ENCODE measurements at places on chromosomes 12 and 14.
A peak's percentile ranks its signal among the peaks of the same experiment; 100 is the strongest.

DNA sequence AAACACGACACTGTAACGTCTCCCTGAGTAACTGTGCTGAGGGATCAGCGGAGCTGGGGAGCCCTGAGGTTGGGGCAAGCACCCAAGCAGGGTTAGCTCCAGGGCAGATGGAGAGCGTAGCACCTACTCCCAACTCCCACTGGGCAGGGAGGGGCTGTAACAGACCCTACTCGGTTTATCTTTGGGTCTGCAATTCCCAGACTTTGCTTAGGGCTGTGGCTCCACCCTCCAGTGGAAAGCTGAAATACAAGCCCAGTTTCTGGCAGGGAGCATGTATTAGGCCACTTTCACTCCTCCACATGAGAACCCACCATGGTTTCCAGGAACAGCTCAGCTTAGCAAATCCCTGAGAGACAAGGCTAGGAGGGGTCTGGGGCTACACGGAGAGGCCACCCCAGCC is 17.3 kb upstream of the TC2N start:
- no peak for DNase-seq

GRCh38 chr14:105171004-105171673 is 2.6 kb upstream of the JAG2 start:
- no peak for DNase-seq

GRCh38 chr12:69719336-69720316 is 19.0 kb upstream of the RAB3IP start:
- no peak for DNase-seq

DNA sequence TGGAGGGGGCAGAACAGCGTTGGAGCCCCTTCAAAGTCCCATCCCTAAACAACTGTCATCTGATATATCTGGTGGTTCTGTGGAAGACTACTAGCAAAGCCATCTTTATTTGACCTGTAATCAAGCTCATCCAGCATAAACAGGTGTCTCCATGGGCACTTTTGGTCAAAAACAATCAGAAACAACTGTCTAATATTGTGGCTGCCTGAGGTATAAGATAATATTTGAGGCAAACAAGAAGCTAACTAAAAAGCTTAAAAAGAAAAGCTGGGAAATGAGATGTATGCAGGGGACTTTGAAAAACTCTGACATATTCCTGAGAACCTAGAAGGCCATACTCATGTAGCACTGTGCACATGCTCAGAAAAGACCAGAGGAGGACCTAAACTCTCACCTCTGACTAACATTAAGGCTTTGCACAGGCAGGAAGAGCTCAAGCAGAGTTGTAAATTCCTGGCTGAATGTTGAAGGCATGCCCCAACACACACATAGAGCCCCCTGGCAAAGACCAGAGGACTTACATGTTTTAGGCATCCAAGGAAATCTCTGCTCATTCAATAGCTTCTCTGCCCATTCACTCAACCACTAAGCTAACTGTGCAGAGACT is 27.2 kb upstream of the AP4S1 start:
- no peak for DNase-seq

- DNase-seq = no peak
Observed at GRCh38 chr12:44915958-44916357, 39.8 kb upstream of the NELL2 start.

GRCh38 chr14:103104389-103104653 is 9.8 kb downstream of the EXOC3L4 start:
- no peak for DNase-seq

DNA sequence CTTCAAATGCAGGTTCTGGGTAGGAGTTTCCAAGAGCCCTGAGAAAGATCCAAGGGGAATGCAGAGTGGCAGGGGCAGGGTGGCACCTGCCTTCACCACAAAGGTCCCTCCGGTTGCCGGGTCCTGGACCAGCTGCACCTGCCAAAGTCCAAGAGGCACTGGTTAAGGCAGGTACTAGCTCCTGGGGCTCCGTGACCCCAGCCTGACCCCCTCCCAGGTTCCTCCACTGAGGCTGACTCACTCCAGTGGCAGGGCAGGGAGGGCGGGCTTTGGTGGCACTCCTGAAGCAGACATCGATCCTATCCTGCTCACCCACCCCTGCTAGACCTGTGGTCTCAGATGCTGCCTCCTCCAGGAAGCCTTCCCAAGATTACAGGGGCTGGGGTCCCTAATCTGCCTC is 11.4 kb downstream of the RPS6KL1 start:
- no peak for DNase-seq

- peak; percentile 80 for DNase-seq
Observed at GRCh38 chr12:47066278-47067025, 13.0 kb upstream of the PCED1B start.

DNA sequence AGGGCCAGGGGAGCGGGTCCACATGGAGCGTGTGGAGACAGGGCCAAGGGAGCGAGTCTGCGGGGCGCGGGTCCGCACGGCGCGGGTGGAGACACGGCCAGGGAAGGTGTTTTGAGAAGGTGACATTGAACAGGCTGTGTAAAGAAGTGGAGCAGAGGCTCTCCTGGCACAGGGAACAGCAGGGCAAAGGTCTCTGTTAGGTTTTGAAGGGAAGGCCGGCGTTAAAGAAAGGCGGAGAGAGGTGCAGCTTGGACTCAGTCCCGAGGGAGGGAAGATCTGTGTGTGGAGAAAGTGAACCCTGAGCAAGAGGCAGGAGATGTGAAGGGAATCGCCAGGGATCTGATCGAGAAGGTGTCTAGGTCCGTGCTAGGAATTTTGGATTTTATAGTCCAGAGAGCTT is 1.8 kb downstream of the PXMP2 start:
- no peak for DNase-seq

DNA sequence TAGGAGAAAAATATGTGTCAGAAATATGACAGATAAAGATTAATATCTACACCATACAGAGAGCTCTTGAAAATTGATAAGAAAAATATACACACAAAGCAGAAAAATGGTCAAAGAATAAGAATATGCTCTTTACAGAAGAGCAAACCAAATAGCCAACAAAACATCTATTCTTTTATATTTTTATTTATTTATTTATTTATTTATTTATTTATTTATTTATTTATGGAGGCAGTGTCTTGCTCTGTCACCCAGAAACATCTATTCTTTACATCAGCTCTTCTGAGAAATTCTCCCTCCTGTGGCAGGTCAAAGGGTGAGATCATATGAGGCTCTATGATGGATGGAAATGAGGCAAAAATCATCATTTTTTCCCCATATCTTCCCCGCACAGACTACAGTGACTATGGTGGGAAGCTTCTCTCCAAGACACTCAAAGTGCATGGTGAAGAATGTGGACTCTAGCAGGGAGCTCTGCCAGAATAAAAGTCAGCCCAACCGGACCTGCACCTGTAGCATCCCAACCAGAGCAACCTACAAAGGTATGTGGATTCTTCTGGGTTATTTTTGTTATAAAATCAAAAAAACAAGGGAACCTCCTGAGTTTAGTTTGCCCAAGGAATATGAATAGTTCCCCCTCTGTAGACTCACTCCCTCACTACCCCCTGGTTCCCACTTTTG is 71.4 kb downstream of the PLXNC1 start:
- DNase-seq = no peak

- DNase-seq = no peak
Observed at GRCh38 chr14:32249371-32249770, 46.3 kb upstream of the RNU6-8 start.

DNA sequence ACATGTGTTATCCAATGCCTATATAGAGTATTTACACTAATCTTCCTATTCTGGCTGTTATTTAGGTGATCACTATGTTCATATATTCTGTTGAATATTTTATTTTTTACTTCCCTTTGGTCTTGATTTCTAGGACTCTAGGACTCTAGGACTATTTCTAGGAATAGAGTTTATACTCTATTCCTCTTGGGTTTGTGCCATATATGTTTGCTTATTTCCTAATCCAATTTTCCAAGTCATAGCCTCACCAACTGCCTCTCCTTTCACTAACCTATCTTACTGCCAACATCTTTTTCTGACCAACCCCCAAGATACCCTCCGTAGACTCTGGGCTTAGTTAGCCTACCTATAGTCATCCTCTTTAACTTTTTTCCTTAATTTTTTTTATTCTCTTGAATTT is 28.5 kb downstream of the ARF6 start:
- no peak for DNase-seq

DNA sequence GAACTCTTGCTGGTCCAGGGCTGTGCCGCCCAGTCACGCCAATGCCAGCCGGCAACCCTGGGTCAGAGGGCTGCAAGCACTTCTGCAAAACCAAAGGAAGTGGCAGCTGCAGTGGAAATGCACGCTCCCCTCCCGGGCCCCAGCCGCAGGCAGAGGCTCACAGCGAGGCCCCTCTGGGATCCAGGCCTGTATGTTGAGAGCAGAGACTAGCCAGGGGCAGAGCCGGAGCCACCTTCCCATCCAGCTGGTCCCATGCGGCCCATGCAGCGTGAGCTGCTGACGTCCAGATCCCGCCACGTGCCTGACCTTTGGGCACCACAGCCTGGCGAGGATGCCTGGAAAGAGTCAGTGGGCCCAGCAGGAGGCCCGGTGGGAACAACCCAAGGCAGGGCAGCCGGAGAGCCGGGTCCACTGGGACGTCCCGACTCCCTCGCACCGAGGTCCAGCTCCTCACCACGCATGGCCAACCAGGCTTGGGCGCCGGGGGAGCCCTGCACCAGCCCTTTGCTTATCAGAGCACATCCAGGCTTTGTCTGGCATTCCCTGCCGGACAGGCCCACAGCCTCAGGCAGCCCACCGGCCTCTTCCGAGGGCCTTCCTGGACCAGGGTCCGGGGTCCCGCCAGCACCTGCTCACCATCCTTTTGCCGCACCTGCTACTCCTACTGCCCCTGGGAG is 4.3 kb downstream of the GPR132 start:
- DNase-seq = no peak

DNA sequence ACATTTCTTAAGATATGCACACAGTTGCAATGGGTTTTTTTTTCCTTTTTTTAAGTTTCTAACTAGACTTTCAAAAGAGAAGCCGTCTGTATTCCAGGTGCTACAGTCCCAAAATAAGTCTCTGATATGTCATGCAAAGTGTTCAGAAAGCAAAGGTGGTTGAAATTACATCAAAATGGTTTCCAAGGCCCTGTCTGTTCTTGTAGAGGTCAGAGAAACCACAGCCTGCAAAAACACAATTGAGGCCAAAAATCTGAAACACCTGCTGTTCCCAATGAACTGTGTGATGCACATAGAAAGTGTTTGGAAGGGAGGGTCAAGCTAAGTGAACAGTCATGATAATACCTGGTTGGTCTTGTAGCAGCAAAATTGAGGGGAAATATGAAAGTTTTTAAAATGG is 91.0 kb downstream of the VRK1 start:
- DNase-seq = no peak

- DNase-seq = peak; percentile 70
Observed at GRCh38 chr14:83826838-83827237, 1703.1 kb upstream of the FLRT2 start.

- no peak for DNase-seq
Observed at GRCh38 chr12:106025129-106025528, 113.6 kb downstream of the NUAK1 start.

DNA sequence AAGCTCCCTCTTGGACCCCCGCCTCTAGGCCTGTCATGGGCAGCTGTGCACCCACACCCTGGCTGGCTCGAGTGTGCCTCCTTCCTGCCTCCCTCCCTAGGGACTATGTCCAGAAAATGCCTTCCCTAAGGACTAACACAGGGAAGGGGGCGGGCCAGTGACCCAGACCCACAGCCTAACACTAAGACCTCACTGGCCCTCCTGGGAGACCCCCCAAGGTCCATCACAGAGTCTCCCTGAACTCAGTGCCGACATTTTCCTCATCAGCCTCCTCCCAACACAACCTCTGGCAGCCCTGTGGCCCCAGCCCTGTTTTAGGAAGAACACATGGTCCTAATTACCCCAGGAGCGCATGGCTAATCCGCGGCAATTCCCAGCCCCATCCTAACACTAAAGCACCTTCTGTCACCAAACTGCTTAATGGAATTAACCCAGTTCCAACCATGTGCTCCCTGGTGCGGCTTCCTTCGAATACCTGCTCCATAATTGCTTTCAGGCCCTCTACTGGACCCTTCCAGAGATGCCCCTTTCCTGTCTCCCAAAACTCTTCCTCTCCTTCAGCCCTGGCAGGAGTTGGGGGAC is 5.6 kb downstream of the MSI1 start:
- DNase-seq = no peak

- no peak for DNase-seq
Observed at GRCh38 chr14:100325231-100325632, 2.1 kb downstream of the SLC25A47 start.

DNA sequence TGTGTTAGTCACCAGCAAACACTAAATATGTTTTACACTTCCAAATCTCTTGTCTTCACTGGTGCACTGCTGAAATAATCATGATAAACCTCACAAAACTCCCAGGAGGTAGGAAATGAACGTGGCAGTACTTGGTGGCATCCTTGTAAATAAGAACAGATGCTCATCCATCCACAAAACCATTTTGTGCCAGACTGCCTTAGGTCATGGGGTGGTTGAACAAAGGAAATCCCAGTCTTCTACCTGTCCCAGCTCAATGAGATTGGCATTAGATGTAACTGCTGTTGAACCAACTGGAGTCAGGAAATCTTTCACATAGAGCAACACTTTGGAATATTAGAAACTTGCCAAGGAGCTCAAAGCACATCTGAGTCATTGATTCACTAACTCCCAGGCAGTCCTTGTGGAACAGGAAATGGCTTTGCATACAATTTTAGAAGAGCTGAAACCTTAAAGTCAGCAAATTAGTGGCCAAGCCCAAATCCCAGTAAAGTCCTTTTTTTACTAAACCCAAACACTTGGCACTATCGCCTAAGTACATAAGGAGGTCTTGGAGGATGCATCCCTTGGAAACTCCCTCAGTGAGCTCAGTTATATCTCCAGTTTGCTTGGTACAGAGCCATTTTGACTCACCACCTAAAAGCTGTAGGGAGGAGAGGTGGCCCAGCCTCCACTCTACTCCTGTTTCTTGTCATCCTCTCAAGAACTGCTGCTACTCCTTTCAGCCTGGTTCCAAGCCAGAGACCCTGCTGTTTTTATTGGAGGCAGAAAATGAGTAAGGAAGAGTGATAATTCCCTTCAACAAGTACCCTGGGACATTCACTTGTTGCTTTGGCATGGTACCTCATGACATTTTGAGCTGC is 208.0 kb downstream of the NOVA1 start:
- DNase-seq = peak; percentile 50

GRCh38 chr14:33297565-33297964 is 358.9 kb downstream of the NPAS3 start:
- DNase-seq = no peak

- DNase-seq = peak; percentile 45
Observed at GRCh38 chr12:71070416-71071128, 87.2 kb downstream of the TSPAN8 start.

GRCh38 chr12:94545935-94546771 is 86.5 kb upstream of the CEP83 start:
- peak; percentile 55 for DNase-seq

- DNase-seq = no peak
Observed at GRCh38 chr12:116532986-116533342, 26.2 kb upstream of the MAP1LC3B2 start.

GRCh38 chr12:4203772-4204376 is 69.7 kb upstream of the CCND2 start:
- DNase-seq = no peak

DNA sequence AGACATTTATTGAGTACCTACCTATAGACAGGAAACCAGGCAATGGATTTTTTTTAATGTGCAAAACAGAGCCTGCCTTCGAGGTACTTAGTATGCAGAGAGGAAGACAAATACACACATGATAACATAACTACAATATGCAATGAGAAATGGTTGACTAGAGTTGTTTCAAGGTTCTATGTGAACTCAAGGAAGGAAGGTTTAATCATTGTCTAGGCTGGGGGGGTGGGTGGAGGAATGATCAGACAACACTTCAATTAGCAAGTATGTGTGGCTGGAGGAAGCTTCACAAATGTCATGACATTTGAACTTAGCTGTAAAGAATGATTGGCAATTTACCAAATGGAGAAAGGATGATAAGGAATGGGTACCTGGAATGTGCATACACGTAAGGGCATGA is 985.3 kb downstream of the FLRT2 start:
- DNase-seq = no peak

- peak; percentile 59 for DNase-seq
Observed at GRCh38 chr14:78997811-78998210, 827.6 kb downstream of the NRXN3 start.

All from fibroblast of skin of right biceps (primary cell).